ENCODE measurements at places on chromosomes 2 and 18. TPM values are rescaled to one million over a fixed set of nuclear protein-coding genes. Genes with fewer than 3 reads are reported as not detected.

The KCNE4 gene
- total RNA-seq: 13.4 TPM

The PTPRN gene
- total RNA-seq: 0.86 TPM

The IFIH1 gene
- 3.9 TPM for total RNA-seq

The CNGA3 gene
- total RNA-seq: not detected

The LBX2 gene
- total RNA-seq: 2.9 TPM

The EML6 gene
- total RNA-seq: 0.32 TPM

The SYT4 gene
- total RNA-seq: not detected

The TDRD15 gene
- not detected for total RNA-seq

The ITGB6 gene
- total RNA-seq: not detected

The KIAA2012 gene
- total RNA-seq: under 0.01 TPM

The ZBTB14 gene
- 14.2 TPM for total RNA-seq

The ZBTB7C gene
- total RNA-seq: not detected

The UGT1A3 gene
- not detected for total RNA-seq

The ZNF892 gene
- total RNA-seq: 4.2 TPM

GRCh38 chr2:72041638-72042111 is 106.0 kb downstream of the CYP26B1 start:
- no peak for DNase-seq

DNA sequence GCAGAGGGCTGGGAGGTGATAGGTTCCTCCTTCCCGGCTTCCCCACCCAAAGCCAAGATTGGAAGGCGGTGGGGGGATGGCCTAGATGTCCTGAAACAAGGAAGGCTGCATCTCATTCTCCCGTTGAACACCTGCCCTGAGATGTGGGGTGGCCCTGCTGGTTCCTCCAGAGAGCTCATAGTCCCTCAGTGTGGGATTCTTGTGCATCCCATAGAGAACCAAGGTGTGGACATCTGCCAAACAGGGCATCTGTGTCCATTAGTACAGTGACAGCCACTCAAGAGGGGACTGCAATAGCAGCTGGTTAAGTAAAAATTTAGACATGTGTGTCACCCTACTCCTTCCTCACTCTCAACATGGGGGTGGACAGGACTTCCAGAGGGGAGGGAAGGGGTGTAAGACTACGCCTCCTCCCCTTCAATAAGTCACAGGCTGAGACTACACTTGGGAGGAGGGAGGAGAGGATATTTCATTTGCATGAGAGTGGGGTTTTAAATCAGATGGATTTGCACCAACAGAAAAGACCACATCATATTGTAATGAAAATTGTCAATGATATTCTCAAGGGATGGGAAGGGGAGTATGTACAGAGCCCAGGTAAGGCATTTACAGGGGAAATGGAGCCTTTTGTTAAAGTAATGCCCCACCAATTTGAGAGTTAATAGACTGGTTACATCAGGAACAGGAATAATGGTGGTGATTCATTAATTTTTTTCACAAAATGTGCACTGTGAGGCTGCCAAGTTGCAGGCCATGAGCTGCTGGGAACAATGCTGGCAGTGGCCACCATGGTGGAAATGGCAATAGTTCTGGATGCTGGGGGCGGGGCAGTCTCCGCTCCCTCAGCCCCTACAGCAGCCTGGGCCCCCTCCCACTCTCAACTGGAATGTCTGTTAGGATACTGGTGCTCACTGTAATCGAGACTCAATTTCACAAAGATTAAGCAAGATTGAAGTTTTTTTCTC is 80.6 kb downstream of the TEX51 start:
- no peak for DNase-seq

GRCh38 chr2:43379494-43379893 is 153.1 kb upstream of the ZFP36L2 start:
- no peak for DNase-seq

GRCh38 chr18:48292229-48292628 is 117.0 kb downstream of the ZBTB7C start:
- DNase-seq: no peak

GRCh38 chr2:109466674-109467575 is 146.8 kb downstream of the SEPTIN10 start:
- peak; percentile 34 for DNase-seq

DNA sequence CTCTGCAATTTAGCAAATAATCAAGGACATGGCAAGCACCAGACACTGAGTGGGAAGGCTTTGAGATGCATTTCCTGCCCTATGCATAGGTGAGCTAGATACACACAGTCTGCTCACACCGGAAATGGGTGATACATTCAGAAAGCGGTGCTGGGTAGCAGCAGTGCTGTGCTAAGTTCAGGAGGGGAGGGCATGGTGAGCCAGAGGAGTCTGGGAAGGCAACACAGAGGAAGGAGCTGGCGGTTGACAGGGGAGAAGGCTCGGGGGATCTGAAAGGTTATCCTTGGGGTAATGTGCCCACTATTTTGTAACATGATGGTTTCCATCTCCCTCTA is 57.4 kb upstream of the EPAS1 start:
- no peak for DNase-seq

GRCh38 chr18:10565835-10566234 is 40.0 kb downstream of the NAPG start:
- no peak for DNase-seq

GRCh38 chr2:74849228-74849892 is 15.4 kb downstream of the HK2 start:
- peak; percentile 82 for DNase-seq

GRCh38 chr2:133705287-133705686 is 137.0 kb upstream of the NCKAP5 start:
- DNase-seq: no peak

DNA sequence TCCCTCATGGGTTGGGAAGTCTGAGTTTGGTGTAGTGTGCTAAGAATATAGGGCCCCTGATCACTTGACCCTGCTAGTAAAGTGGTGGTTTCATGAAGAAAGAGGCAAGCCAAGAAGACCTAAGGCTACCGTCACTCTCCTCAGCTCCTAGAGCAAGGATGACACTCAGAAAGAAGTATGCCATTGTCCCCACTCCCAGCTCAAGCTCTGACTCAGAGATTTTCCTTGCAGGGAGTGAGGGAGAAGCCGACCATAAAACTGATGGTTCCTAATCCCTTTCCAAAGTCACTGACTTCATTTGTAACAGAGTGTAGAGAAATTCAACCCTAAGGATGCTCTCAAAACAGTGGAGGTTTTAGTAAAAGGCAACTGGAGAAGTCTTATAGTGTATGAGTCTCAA is 80.9 kb downstream of the ICA1L start:
- DNase-seq: no peak

GRCh38 chr2:136378712-136379595 is 261.0 kb upstream of the CXCR4 start:
- peak; percentile 47 for DNase-seq

GRCh38 chr2:64223055-64223454 is 78.8 kb upstream of the PELI1 start:
- no peak for DNase-seq

GRCh38 chr2:218711550-218711929 is 905 bp downstream of the TTLL4 start:
- DNase-seq: peak; percentile 58

- DNase-seq: no peak
These were observed 25.1 kb downstream of the GPR35 start for GRCh38 chr2:240650254-240650965.

DNA sequence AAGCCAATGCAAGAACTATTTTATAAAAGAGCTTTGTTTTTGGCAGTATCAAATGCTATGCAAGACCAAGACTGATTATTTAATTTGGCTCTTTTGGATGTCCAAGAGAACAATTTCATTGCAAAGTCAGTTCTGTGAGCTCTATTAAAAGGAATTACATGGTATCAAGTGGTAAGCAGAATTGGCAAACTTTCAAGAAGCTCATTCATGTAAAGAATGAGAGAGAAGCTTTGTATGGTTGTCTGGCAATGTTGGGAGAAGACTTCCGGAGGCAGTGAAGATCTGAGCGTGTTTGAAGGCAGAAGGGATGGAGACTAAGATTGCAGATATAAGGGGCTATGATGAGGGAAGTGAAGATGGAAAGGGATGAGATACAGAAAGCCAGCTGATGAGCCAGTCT is 49.6 kb downstream of the CPS1 start:
- DNase-seq: no peak

DNA sequence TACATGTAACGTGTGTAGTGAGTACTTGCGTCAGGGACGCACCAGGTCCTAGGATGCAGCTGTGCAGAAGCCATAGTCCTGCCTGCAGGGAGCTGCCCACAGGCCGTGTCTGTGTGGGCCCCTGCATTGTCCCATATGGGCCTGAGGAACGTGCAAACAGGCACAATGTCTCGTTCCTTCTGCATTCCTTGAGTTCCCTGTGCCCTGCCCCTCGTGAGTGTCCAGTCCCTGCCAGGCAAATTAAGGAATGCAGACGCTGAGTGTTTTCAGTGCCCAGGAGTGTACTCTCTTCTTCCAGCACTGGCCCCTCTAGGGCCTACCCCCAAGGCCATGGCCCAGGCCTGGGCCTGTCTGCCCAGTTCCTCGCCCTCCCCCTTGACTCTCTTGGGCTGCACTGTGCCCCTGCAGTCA is 61.8 kb downstream of the FAM168B start:
- no peak for DNase-seq

- DNase-seq: no peak
These were observed 4.8 kb downstream of the PSMD14 start for GRCh38 chr2:161312996-161313395.

GRCh38 chr2:172223601-172224054 is 120.9 kb upstream of the DLX2 start:
- DNase-seq: no peak
